ENCODE measurements at places on chromosomes 5 and 9. TPM values are rescaled to one million over a fixed set of nuclear protein-coding genes. Genes with fewer than 3 reads are reported as not detected.

Gene PCDHB10
- not detected for total RNA-seq

Gene GABRB2
- not detected for total RNA-seq

Gene FOXD4
- total RNA-seq: 0.21 TPM

Gene IFNA21
- not detected for total RNA-seq

Gene PPP2R2B
- total RNA-seq: 20.0 TPM

GRCh38 chr5:164358531-164359259 is 853.3 kb downstream of the MAT2B start:
- no peak overlapping the region for H3K4me3 ChIP-seq
- DNase-seq: no peak
- no peak overlapping the region for H3K27ac ChIP-seq
- H3K27me3 ChIP-seq: no peaks in the 10 kb centered on the region

GRCh38 chr5:92372766-92373165 is 989.6 kb upstream of the ARRDC3 start:
- no peak overlapping the region for H3K27ac ChIP-seq
- H3K4me1 ChIP-seq: no peaks in the 10 kb centered on the region
- H3K4me3 ChIP-seq: no peak overlapping the region
- H3K36me3 ChIP-seq: no peaks in the 10 kb centered on the region

DNA sequence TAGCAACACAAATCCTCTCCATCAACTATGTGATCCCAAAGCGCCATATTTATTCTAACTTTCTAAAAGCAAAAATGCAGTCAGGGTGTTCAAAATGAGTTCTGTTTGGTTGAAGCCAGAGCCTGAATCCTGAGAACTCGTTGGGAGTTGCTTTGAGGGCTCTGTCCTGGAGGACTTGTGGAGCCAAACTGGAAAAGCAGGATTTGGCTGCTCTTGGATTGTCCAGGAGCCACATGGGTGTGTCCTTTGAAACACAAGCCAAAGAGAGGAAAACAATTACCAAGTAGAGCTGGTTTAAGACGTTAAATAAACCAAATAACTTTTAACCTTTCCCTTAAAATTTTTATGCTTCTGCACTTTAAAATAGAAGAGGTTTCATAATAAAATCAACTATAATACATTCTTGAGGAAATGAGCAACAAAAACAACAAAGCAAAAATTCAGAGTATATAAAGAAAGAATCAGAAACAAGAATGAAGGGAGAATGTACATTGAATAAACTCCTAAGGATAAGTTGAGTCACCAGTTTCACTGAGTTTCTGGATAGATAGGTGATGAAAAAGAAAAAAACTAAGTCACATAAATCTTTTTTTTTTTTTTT is 13.5 kb downstream of the C5orf46 start:
- DNase-seq: no peak
- no peaks in the 10 kb centered on the region for H3K4me1 ChIP-seq
- no peak overlapping the region for H3K27ac ChIP-seq
- H3K4me3 ChIP-seq: no peak overlapping the region
- H3K36me3 ChIP-seq: no peaks in the 10 kb centered on the region

- H3K4me3 ChIP-seq: no peak overlapping the region
- no peaks in the 10 kb centered on the region for H3K4me1 ChIP-seq
- H3K27ac ChIP-seq: no peak overlapping the region
- no peak for DNase-seq
Measured at GRCh38 chr9:119148855-119149254, 220.4 kb downstream of the BRINP1 start.

GRCh38 chr5:170625221-170626165 is 121.7 kb downstream of the KCNIP1 start:
- H3K27me3 ChIP-seq: no peaks in the 10 kb centered on the region
- no peaks in the 10 kb centered on the region for H3K36me3 ChIP-seq
- no peak overlapping the region for H3K27ac ChIP-seq
- no peaks in the 10 kb centered on the region for H3K4me1 ChIP-seq

- H3K27me3 ChIP-seq: peaks cover 30% of the 10 kb centered on the region
- no peak overlapping the region for H3K27ac ChIP-seq
- no peak for DNase-seq
Measured at GRCh38 chr5:146400201-146400600, 46.9 kb upstream of the TCERG1 start.

DNA sequence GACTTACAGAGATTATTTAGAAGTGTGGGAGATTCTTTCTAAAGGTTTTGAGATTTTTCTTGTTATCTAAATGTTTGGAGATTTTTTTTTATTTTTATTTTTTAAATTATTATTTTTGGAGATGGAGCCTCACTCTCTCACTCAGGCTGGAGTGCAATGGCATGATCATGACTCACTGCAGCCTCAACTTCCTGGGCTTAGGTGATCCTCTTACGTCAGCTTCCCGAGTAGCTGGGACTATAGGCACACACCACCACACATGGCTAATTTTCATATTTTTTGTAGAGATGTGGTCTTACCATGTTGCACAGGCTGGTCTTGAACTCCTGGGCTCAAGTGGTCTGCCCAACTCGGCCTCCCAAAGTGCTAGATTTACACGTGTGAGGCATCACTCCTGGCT is 694.5 kb downstream of the TLE1 start:
- no peak overlapping the region for H3K27ac ChIP-seq
- DNase-seq: no peak
- H3K36me3 ChIP-seq: no peaks in the 10 kb centered on the region
- H3K4me1 ChIP-seq: no peaks in the 10 kb centered on the region
- no peak overlapping the region for H3K4me3 ChIP-seq

DNA sequence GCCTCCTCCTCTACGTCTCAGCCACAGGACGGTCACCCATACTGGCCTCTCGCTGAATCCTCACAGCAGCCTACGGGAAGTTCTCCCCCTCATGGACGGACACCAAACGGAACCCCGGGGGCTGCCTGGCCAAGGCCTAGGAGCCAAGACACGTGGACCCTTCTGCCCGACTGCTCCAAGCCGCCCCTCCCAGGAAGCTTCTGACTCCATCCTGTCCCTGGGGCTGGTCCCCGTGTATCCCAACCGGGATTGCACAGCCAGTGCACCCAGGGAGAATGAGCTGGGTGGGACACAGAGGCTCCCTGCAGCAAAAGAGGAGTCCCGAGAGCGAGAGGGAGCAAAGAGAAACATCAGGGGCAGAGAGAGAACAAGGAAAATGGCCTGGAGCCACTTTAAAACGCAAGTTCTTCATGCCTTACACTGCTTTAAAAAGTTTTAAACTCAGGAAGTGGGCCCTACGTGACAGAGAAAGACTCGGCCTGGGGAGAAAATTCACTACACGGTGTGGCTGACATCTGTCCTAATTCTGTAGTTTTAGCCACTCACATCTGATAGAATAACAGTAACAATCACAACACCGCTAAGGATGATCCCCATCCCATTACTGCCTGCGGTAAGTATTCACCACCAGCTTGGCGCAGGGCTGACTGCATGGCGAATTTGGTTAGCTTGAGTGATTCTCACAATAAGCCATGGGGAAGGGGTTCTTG is 3.0 kb downstream of the FAM78A start:
- H3K4me3 ChIP-seq: peak overlapping the region; percentile 90
- no peak for DNase-seq
- peaks cover 45% of the 10 kb centered on the region for H3K4me1 ChIP-seq
- no peaks in the 10 kb centered on the region for H3K27me3 ChIP-seq
- H3K27ac ChIP-seq: peak overlapping the region; percentile 98
- no peaks in the 10 kb centered on the region for H3K36me3 ChIP-seq

Gene OGN
- total RNA-seq: not detected

All from natural killer cell treated with Interleukin-12 subunit alpha and Interleukin-12 subunit beta and Interleukin-15 and Interleukin-18, amount 100 ng/mL, for 72 hours (primary cell).